ENCODE measurements at places on chromosomes 4 and X.

GRCh38 chrX:40008791-40009461 is 88.8 kb downstream of the BCOR start:
- no peak for DNase-seq

GRCh38 chr4:83708500-83709175 is 172.7 kb downstream of the GPAT3 start:
- no peak for DNase-seq

DNA sequence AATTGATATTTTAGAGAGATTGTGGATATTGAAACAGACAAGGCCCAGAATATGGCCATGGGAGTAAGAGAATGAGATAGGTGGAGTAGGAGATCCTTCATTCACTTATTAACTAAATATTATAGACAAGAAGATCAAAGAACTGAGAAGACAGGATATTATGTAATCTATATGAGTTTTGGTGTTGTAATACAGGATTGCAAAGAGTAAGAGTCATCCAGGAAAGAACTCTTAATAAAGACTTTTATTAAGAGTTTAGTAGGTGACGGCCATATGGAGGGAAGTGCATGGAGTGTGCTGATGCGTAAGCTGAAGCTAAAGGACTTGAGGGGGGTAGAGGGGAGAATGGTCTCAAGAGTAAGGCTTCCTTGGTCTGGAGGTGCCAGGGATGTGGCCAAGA is 153.7 kb downstream of the VEGFC start:
- no peak for DNase-seq

- DNase-seq, result no peak
Observed at GRCh38 chrX:55290963-55291362, 26.2 kb upstream of the PAGE3 start.

DNA sequence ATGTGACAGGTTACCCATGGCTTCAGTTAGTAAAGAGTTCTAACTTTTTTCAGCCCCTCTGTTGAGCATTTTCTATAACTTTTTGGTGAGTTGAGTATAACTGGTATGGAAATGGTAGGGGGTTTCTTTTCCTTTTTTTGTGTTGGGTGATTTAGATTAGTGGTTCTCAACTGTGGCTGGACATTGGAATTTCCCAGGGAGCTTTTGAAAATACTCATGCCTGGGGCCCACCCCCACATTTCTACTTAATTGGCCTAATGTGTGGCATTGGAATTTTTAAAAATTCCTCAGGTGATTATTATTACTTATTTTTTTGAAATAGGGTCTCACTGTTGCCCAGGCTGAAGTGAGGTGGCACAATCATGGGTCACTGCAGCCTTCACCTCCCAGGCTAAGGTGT is 21.9 kb downstream of the SMS start:
- no peak for DNase-seq

GRCh38 chrX:9542761-9543111 is 77.9 kb downstream of the TBL1X start:
- no peak for DNase-seq

- DNase-seq, result no peak
Observed at GRCh38 chrX:11304829-11305228, 11.6 kb downstream of the AMELX start.

GRCh38 chr4:170007113-170007512 is 19.1 kb downstream of the MFAP3L start:
- DNase-seq, result no peak

DNA sequence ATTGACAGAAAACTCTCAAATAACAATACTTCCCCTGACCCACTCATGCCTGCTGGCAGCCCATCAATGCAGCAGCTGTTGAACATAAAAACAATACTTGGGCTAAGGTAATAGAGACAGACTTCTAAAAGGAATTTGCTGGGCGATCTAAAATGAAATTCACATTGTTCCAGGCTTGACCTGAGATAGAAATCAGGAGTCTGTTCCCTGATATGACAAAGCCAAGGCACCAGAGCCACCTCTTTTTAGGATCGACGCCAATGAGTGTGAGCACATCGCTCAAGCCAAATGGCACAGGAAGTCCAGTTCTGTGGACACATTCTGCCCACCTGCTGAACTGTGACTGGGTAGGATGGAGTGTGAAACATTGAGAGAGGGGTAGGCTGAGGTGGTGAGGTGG is 4.9 kb downstream of the SEPTIN11 start:
- DNase-seq, result no peak

GRCh38 chrX:154719132-154719675 is 31.7 kb downstream of the GAB3 start:
- DNase-seq, result no peak

- DNase-seq, result no peak
Observed at GRCh38 chr4:17165286-17165685, 266.8 kb upstream of the LDB2 start.

DNA sequence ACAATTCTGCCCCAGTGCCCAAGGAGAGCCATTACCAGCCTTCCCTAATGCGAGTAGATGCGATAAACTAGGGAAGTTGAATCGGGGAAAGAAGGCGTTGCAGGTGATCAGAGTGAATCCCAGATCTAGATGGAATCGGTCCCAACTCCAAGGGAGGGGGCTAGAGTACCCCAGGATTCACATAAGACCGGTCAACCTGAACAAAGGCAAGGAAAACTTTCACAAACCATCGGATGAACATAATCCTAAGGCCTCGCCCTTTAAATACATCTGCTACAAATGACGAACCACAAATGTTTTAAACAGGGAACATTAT is 11.2 kb upstream of the ZCCHC13 start:
- no peak for DNase-seq

- DNase-seq, result no peak
Observed at GRCh38 chr4:179607003-179607402, 2164.8 kb upstream of the AGA start.

GRCh38 chrX:112941209-112941837 is 100.7 kb upstream of the AMOT start:
- DNase-seq, result no peak

DNA sequence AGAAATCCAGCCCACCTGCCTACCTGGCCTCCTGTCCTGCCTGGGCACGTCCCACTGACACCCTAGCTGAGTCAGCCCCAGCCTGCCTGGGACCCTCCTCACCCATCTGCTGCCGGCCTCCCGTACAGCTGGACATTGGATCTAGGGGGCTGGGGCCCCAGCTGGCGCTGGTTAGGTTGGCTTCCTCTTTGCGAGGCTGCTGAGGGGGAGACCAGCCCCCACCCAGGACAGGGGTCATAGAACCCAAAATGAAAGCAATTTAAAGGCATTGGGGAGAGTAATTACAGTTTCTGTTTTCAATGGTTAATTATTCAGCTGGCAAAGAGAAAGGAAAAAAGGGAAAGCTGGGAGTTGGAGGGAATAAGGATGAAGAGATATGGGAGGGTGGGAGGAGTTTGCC is 15.8 kb downstream of the EFNB1 start:
- DNase-seq, result no peak

DNA sequence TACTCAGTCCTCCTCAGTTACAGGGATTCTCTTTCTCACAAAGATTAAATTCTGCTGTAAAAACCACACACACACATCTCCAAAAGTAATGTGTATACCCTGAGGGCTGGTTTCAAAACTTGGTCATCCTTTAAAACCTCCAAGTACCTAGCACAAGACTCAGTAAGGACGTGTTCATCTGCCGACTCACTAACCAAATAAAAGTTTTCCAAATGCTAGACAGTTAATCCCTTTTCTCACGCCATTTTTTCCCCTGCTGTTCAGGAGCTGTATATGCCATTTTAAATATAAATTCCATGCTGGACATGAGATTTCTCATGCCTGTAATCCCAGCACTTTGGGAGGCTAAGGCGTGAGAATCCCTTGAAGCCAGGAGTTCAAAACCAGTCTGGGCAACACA is 3.9 kb upstream of the SAT1 start:
- no peak for DNase-seq

- DNase-seq, result no peak
Observed at GRCh38 chr4:175373031-175373430, 439.0 kb downstream of the GPM6A start.

GRCh38 chr4:19151684-19152083 is 1100.0 kb upstream of the SLIT2 start:
- no peak for DNase-seq

DNA sequence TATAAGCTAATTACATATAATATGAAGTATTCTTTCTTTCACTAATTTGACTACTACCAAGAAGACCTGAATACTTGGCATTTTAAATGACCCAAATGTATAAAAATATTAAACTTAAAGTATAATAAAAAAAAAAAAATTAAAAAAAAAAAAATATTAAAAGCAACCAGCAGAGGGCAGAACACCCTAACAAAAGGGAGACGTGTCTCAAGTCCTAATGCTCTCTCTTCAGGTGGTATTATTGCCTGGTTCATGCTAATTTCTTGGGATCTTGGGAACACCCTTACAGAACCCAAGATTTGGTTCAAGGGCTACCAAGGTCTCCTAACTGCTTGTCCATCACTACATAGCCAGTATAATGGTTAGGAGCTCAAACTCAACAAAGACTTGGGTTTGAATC is 754.8 kb downstream of the RAB28 start:
- DNase-seq, result no peak

DNA sequence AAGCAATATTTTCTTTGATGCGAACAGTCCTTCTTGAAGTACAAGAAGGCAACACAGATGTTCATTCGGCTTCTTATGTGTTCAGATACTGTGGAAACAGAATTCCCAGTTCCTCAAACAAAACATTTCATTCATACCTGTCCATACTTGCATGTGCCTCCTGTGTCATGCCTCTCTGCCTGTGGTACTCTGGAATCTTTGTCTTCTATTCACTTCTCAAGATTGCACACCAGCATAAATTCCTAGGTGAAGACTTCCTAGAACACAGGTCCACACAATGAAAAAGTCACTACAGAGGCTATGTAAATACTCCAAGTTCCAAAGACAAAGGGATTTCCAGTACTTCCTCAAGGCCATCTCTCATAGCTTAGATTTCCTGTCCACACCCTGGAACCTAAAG is 367.2 kb downstream of the AFF2 start:
- no peak for DNase-seq

- DNase-seq, result peak; percentile 48
Observed at GRCh38 chr4:78864405-78865024, 74.7 kb downstream of the PAQR3 start.

GRCh38 chr4:13262816-13263215 is 221.3 kb downstream of the RAB28 start:
- no peak for DNase-seq

GRCh38 chr4:104589264-104589868 is 94.7 kb upstream of the CXXC4 start:
- DNase-seq, result no peak

All from DMS79 (cell line).